ENCODE measurements at places on chromosomes 7 and 10.
A peak's percentile ranks its signal among the peaks of the same experiment; 100 is the strongest.

GRCh38 chr10:116158036-116158435 lies 115.0 kb downstream of the GFRA1 start:
- peak; percentile 19 for DNase-seq

- no peak for DNase-seq
These were observed 83.9 kb upstream of the SMIM30 start for GRCh38 chr7:113202284-113202683.

DNA sequence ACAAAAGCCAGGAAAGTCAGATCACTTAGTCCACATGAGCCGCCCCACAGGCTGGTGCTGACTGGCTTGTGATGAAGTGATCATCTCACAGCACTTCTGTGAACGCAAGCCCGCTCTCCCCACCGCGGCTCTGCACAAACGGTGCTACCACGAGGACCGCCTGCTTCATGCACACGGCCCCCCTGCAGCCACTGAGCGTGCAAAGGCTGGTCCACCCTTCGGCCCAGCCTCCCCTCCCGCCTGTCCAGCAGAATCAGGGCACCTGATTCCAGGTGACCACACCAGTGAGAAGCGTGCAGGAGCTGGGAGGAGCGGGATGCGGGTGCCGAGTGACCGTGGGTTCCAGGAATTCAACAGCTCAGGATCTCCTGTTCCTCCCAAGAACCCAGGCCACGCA lies 32.2 kb downstream of the MAD1L1 start:
- DNase-seq, result no peak

DNA sequence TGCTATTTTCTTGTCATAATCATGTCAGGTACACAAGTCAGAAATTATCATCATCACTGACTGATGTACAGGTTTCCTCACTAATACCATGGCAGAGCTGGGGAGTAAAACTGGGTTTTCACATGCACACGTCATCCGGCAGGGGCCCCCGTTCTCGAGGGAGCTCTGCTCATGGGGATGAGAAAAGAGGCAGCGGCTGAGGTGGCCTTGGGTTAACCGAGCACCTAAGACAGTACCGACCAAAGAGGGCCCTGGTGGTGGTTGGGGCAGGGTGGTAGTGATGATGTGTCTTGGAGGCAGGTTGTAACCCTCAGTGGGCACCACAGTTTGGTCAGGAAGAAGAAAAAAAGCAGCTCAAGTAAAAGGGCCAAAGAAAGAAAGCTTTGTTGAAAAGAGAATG lies 12.1 kb upstream of the TRPV6 start:
- DNase-seq, result no peak

DNA sequence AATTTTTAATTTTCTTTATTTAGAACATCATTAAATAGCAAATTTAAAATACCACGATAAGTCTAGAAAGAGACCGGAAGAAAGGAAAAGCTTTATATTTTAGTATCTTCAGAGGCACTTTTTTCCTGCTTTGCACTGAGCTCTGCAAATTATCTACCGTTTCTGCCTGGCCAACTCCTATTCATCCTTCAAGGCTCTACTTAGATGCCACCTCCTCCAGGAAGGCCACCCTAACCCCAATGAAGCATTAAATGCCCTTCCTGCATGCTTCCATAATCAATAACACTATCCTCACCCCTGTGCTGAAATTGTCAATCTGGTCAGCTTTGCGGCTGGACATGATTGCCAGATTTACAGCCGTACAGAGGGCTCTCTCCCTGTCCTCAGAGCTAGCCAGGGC lies 141.8 kb upstream of the CHST15 start:
- DNase-seq, result no peak

GRCh38 chr10:71319042-71319799 lies at the start of gene SLC29A3:
Gene SLC29A3 (plus strand): TSS chr10:71319259. CDS start chr10:71319310, 51 bp downstream.
- peak; percentile 72 for DNase-seq

DNA sequence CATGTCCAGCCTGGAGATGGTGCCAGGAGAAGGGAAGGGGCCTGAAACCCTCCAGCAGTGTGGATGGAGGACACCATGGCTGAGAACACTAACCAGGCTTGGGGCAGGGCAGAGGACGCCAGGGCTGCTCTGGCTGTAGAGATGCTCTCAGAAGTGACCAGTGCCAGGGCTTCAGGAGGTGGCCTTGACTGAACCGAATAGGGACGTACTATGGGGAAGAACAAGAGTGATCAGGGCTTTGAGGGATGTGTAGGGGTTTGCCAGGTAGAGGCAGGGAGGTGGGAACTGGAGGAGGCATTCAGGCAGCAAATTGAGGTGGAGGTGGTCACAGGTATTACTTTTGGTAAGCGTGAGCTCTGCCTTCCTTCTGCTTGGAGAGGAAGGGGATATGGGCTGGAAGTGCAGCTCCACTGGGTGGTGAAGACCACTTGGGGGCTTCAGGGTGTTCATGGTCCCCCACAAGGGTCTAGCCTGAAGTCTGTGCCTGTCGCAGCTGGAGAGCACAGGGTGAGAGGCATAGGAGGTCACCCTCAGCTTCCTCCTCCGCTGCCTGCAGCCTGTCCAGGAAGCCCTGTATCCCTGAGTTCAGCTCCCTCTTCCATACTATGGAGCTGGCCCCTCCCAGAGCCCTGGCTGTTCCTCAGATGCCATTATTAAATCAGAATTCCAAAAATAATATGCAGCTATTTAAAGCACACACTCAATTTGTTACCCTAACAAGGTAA lies 27.8 kb downstream of the ADCY1 start:
- no peak for DNase-seq

DNA sequence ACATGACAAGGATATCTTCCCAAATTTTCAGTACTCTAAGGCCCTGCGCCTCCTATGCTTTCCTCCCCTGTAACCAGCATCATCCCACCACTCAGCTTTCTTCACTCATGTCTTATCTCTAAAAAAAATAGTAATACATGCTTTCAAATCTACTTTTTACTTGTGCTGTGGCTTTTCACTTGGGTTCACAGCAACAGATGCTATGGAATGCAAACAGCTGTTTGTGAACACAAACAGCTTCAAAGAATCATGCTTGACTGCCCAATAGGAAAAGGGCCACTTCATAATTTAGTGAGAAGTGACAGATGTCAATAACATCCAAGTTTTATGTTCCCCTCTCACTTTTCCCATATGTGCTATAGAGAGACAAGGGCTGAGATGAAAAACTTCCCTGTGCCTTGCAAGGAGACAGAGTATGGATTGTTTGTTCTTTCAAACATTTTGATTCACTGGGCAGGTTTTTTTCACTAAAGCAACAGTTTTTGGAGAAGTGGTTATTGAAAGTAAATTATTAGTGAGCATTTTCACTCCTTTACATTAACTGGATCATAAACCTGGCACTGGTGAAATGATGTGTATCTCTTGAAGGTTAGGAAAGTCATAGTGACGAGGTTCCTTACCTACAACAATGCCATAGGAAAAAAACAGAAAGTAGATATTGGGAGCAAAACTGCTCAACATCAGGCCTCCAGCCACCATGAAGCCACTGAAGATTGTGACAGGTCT lies 37.3 kb downstream of the SLC16A9 start:
- no peak for DNase-seq

- no peak for DNase-seq
These were observed 75.6 kb downstream of the FAM53B start for GRCh38 chr10:124668517-124669051.

GRCh38 chr10:108673741-108674140 lies 1249.6 kb downstream of the XPNPEP1 start:
- no peak for DNase-seq

- DNase-seq, result no peak
These were observed 276.1 kb downstream of the DNAJB6 start for GRCh38 chr7:157612664-157613561.

GRCh38 chr7:132097550-132098134 lies 478.6 kb downstream of the PLXNA4 start:
- DNase-seq, result no peak

DNA sequence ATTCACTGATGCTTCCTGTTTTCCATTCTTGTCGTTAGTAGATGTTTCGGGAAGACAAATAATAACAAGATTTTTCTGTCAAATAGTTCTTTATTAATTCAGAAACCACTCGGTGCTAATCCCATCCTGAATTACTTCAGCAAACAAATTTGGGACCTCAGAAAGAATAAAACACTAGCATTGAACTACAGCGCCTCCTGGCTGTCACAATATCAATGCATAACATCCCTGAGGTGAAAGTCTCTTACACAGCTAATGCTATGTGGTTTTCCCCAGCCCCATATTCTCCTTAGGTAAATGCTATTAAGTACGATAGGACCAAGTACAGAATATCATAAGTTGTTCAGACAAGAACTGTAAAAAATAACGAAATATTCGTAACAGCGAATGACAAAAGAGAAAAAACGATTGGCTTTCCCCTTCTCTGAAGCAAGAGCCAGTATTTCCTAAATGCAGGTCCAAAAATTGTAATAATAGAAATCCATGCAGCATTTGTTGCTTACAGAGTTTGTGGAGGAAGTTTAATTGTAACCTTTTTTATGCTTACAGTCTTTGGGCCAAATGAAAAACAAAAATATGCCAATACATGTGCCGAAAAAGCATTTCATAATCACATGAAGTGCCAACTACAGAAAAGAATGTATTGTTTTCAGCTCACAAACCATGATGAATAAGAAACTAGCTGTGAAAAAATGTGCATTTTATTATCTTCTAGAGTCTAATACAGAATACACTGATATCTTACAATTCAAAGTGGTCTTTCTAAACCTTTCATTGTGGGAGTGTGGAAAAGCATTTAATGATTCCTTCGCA lies 47.3 kb downstream of the MYPN start:
- peak; percentile 79 for DNase-seq

DNA sequence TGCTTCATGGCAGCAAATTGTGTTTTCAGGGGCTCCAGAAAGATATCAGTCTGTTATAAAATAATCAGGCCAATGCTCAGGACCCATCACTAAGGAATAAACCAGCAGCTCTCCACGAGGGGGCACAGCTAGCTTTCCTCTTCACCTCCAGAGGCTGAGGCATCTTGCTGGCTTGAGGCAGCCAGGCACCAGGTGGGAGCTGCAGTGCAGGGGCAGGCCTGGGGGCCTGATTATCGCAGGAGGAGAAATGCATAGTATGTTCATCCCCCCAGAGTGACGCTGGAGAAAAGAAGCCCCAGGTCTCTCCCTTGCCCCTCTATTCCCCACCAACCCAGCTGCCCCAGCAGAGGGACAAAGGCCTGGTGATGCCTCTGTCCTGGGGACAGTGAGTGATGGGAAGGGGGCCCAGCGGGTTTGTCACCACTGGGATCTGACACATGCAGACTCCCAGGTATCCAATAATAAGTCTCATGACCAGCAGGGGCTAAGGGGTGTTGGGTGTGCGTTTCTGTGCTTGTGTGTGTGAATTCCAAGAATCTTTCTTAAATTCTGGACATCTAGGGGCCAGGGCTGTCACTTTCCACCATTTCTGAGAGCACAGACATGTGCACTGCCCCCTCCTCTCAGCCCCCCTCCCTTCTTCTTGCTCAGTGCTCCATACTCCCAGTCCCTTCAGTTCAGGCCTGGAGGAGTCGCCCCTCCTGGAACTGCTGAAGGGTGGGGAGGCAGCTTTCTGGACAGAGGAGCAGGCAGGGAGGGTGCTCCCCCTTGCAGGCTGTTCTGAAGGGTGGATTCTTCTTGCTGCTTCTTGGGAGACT lies 128.1 kb upstream of the FAM20C start:
- peak; percentile 80 for DNase-seq

GRCh38 chr10:72015841-72016240 lies 51.6 kb downstream of the CHST3 start:
- DNase-seq, result no peak

DNA sequence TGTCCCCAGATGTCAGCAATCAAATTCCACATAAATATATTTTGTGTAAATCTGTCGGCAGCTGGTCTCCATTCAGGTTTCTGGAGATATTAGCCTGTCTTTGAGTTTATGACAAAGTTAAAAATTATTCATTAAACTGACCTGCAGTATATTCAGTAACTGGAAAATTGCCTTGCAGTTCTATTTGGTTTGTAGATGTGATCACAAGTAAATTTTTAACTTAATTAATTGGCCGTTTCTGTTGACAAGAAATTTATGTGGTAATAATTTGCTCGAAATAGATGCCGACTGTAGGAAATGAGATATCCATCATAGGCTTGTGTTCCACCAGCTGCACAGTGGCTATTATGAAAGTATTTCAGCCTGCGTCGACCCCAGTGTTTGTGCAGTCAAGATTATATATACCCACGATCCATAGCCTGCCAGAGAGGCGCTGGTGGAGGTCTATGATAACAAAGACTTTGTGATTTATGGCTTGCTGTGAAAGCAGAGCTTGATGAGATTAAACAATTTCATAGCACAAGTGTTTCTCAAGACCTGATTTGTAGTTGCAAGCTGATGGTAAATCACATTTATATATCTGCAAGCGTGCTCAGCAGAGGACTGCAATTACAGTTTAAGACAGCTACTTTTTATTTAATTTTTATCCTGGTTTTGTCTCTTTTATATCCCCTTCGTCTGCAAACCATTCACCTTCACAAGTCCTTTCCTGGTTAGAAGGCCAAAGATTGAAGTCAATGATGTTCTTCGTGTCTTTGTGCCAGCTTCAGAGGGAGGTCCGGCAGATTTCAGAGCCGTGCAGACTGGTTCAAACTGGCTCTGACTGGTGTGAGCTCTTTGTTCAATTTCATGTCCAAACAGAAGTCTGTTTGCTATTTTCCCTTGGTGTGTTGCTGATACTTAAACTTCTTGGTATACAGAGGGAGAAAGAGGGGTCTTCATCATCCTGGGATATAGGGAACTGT lies 850.9 kb downstream of the LRMDA start:
- no peak for DNase-seq

DNA sequence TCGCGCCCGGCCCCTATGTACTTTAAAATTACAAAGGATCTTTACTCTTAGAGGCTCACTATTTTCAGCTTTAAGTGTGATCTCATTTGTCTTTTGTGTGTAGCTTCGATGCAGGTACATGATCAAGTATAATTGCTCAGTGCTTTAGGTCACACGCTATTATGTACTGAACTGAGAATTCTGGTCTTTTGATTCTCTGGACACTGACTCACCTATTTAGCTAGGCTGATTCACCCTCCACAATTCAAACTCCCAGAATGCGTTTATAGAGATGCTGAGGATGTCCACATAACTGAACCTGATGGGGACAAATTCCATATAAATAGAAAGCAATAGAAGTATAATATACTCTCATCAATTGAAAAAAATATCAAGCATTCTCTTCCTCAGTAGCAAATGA lies 57.8 kb downstream of the PRKCQ start:
- no peak for DNase-seq

DNA sequence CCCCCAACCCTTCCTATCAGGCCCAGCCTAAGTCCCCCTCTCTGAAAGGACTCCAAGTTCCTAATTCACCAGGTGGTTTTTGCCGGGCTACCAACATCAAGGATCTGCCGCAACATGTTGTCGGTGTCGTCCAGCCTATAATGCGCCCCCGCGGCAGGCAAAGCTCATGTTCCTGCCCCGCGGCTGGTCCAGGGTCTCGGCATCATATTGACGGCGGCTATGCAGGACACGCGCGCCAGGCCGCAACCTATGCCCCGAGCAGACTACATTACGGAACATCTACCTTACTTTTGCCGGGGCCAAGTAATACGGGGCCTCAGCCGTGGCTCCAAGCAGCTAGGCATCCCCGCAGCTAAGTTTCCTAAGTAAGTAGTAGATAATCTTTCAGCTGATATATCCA lies 24.6 kb upstream of the FAM221A start:
- DNase-seq, result no peak

Measured in pons (tissue), 1 donor.